ENCODE measurements at places on chromosomes 2 and 18.

GRCh38 chr2:40531359-40531758 lies 79.5 kb upstream of the SLC8A1 start:
- no peak for DNase-seq

DNA sequence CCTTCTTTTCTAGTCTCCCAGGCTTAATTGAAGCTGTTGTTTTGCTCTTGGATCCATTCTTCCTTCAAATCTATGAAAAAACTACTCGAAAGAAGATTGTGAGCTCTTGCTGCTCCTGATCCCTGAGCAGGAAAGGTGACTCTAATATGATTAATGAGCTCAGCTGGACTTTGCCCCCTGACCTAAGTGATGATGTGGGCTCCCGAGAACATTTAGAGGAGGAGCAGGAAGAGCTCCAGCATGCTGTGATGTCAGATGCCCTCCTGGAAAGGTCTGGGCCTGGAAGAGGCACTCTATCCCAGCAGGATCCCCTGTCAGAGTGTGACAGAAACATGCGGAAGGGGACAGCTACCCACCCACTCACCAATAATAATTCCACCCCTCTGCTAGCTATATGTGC lies 117.9 kb upstream of the PELI1 start:
- DNase-seq: peak; percentile 76

- DNase-seq: no peak
These were observed 15.8 kb downstream of the MTCL1 start for GRCh38 chr18:8721094-8721669.

- peak; percentile 79 for DNase-seq
These were observed 180.1 kb upstream of the APCDD1 start for GRCh38 chr18:10274301-10274700.

- DNase-seq: no peak
These were observed 27.9 kb upstream of the NT5DC4 start for GRCh38 chr2:112692918-112693317.

GRCh38 chr2:231258701-231259100 lies 60.3 kb downstream of the ARMC9 start:
- DNase-seq: no peak
